ENCODE measurements at places on chromosomes 12 and 14.

DNA sequence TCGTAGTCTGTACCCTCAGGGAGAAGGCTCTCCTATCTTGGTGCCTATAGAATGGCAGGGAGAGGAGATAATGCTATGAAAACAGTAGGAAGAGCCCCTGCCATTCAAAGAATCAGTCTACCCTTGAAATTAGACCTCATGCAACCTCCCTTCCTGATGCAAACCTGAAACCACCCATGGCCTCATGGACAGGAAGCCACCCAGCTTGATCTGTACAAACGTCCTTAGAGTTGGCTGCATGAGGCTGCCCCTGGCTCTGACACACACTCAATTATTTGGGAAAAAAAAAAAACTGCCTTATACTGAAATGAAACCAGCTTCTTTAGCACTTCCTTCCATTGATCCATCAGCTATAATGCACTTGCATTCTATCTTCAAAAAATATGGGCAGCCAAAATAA lies 116.6 kb upstream of the BCL2L14 start:
- DNase-seq = no peak

- DNase-seq = no peak
Measured at GRCh38 chr12:69030321-69030720, 97.3 kb upstream of the CPM start.

- DNase-seq = no peak
Measured at GRCh38 chr14:93733631-93734030, 54.7 kb downstream of the PRIMA1 start.

DNA sequence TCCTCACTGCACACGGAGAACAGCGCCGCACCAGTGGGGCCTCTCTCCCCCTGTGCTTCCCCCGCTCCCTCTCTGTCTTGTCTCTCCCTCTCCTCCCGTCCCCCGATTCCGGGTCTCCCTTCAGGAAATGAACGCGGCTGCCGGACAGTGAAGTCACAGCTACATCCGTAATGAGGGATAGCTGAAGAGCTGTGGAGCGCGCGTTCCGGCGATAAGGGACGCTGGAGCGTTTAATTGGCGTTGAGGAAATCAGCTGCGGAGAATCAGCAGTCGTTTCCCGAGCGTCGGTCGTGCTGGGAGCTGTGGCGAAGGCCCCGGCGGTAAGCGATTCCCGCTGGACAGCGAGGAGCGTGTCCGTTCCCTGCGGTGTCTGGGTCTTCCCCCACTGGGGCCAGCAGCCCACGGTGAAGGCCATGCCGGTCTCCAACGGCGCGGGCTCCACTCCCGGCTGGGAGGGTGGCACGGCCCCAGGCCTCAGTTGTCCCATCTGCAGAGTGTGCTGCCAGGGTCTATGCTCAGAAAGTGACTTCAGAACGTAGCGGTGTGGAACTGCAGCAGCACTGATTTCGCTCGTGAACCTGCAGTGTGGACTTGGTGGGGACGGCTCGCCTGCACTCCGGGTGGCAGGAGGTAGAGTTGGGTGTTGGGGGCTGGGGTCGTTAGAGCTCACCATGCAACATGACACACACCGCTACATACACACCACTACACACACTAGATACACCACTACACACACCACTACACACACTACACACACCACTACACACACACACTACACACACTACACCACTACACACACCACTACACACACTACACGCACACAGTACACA lies 10.9 kb downstream of the NOC4L start:
- DNase-seq = peak; percentile 9

DNA sequence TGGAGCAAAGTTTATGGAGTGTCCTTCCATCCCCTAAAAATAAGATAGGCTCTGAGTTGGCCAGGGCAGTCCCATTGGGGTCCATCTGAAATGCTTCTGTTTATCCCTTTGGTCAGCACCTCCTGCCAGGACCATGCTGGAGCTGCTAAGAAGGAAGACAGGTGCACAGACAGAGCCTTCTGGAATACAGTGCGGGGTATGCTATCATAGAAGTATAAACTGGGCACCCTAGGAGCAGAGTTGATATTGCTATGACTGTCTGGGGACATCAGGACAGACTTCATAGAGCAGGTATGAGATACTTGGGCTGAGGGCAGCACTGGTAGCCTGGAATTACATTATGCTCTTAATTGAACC lies 170.4 kb upstream of the HIF1A start:
- no peak for DNase-seq

DNA sequence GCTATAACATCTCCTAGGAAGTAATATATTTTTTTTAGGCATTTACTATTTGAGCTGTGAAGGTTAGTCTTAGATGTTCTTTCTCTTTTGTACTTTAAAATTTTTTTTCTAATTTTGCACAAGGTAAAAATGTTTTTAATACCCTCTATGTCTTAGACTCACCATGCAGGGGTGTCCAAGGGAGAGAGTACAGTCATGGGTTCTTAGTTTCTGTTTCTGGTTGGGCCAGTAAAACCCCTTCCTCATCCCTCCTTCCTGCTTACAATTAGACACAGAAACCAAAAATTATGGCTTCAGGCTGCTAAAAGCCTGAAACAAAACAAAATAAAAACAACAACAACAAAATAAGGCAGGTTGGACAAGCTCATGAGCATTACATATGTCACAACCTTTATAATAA lies 193.0 kb downstream of the SYT1 start:
- DNase-seq = no peak

DNA sequence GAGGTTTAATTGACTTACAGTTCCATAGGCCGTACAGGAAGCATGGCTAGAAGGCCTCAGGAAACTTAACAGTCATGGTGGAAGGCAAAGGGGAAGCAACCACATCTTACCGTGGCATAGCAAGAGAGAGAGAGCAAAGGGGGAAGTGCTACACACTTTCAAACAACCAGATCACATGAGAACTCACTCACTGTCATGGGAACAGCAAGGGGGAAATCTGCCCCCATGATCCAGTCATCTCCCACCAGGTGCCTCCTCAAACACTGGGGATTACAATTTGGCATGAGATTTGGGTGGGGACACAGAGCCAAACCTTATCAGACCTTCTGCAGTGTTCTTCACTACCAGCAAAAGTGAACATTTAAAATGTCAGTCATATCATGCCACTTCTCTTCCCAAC lies 58.9 kb downstream of the USP15 start:
- no peak for DNase-seq

- DNase-seq = no peak
Measured at GRCh38 chr12:106084014-106084671, 54.6 kb downstream of the NUAK1 start.

DNA sequence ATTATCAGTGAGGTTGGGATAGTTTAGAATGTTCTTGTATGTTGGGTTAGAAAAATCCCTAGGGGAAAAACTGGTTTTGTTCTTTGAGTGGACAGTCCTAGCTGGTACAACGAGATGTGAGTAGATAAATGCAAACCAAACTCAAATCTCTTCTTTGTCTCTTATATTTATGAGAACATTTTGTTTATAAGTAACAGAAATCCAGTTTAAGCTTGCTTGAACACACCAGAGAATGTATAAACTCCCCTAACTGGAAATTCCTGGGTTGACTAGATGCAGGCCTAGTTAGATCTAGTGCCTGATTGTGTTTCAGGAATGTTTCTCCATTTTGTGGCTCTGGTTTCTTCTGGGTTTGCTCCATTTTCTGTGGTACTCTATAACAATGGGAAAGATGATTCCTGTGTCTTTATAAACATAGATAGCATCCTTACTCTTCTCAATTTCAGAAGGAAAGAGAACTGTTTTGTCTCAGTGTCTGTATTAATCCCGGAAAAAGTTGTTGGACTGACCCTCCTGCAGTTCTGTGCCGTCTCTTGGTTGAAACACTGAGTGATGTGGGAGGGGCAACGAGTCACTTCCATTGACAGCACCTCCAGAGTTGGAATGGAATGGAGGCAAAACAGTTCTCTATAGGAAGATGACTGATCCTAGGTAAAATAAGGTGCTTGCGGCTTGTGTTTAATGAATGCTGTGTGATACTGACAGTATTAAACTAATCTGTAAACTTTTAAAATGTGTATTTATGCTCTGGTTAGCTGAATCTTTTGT lies 244.8 kb downstream of the TMTC2 start:
- no peak for DNase-seq

GRCh38 chr14:98200601-98201000 lies 1071.4 kb downstream of the BCL11B start:
- DNase-seq = no peak

DNA sequence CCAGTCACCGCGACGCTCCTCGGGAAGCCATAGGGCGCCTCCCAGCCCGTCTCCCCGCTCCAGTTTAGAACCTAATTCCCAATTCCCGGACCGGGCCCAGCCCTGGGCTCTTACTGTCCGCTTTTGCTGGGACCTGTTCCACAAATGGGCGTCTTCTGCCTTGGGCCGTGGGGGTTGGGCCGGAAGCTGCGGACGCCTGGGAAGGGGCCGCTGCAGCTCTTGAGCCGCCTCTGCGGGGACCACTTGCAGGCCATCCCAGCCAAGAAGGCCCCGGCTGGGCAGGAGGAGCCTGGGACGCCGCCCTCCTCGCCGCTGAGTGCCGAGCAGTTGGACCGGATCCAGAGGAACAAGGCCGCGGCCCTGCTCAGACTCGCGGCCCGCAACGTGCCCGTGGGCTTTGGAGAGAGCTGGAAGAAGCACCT lies 797 bp downstream of the UNG start:
- DNase-seq = peak; percentile 38

GRCh38 chr12:5548152-5548943 lies 116.4 kb downstream of the NTF3 start:
- DNase-seq = no peak

GRCh38 chr14:55000381-55000780 lies 26.5 kb downstream of the WDHD1 start:
- no peak for DNase-seq

DNA sequence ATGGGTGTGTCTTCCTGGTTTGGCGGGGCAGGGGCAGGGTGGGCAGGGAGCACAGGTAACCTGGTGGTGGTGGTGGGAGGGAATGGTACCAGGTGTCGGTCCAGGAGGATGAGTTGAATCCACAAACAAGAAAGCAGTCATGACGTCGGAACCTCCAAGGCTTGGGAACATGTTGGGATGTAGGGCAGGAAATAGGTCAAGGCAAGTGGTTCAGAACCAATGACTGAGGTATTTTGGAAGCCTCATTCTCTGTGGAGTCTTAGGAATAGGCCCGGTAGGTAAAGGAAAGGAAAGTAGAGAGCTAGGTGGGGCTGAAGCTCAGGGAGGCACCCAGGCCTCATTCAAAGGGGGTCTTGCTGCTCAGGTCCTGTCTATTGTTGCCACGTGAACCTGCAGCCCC lies 39.1 kb upstream of the TMED10 start:
- no peak for DNase-seq

GRCh38 chr12:109461846-109462756 lies 15.0 kb downstream of the KCTD10 start:
- DNase-seq = no peak

DNA sequence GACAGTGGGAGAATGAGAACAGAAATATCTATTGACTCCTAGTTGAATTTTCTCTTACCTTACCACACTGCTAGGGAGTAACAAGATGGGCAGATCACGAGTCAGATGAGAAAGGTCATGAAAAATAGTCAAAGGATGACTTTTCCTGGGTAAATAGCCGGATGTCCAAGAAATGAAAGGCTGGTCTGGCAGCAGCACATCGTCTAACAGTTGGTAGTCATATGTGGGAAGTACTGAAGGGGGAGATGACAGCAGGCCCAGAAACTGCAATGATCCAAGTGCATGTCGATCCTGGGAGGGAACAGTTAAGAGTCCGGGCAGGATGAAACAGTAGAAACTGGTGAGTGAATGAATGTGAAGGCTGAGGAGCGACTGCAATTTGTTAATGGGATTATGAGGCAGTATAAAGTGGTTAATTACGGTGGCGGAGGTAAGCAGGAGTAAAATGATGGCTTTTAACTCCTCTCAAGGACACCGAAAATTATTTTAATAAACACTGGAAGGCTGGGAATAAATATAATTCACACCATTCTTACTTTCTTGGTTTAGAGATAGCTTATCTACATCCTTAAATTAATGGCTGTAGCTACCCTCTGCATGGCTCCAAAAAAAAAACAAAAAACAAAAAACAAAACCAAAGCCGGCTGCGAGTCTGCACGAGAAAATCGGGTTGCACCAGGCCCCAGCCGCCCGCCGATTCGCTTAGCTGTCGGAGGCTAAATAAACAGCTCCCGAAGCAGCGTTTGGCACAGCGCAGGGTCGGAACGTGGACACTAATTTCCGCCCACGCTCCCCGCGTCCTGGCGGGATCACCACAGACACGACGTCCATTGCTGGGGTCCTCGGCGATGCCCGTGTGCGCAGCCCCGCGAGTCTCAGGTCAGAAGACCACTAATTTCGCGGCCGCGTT lies 1.0 kb upstream of the ERC1 start:
- DNase-seq = peak; percentile 45

DNA sequence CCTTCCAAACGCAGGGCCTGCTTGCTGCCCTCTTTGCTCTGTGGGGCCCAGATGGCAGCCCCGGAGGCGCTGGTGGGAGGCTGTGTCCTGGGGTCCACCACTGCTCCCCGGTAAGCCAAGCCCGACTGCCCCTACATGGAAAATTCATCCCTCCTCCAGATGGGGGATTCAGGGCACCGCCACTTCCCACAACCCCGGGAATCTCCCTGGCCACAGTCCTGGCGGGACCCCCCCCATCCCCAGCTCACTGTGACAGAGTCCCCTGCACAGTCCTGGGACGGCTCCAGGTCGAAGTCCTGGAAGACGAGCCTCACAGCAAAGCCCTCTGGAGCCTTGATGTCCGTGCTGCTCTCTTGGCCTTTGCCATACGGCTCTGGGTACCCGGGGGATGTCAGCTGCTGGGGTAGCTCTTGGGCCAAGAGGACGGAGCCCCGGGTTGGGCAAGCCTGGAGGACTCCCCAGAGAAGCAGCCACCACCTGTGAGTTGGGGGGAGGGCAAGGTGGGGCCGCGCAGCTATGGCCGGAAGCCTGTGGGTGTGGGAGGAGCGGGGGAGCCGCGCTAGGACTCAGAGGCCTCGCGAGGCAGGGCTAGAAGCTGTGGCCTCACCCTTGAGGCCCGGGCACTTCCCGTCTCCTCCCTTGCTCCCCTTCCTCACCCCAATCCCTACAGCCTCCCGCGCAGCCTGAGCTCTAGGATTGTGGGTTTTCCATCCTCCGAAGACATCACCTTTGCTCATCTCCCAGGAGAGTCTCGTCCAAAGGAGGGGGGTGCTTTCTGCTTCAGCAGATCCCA lies 815 bp downstream of the C1RL start:
- peak; percentile 50 for DNase-seq

GRCh38 chr14:43949400-43949799 lies 557.7 kb downstream of the FSCB start:
- no peak for DNase-seq

- no peak for DNase-seq
Measured at GRCh38 chr12:119292893-119293630, 41.5 kb upstream of the CCDC60 start.
